ENCODE measurements at places on chromosomes 12 and 14.

- no peak for DNase-seq
Measured at GRCh38 chr12:12877781-12878455, 13.4 kb upstream of the GPRC5A start.

DNA sequence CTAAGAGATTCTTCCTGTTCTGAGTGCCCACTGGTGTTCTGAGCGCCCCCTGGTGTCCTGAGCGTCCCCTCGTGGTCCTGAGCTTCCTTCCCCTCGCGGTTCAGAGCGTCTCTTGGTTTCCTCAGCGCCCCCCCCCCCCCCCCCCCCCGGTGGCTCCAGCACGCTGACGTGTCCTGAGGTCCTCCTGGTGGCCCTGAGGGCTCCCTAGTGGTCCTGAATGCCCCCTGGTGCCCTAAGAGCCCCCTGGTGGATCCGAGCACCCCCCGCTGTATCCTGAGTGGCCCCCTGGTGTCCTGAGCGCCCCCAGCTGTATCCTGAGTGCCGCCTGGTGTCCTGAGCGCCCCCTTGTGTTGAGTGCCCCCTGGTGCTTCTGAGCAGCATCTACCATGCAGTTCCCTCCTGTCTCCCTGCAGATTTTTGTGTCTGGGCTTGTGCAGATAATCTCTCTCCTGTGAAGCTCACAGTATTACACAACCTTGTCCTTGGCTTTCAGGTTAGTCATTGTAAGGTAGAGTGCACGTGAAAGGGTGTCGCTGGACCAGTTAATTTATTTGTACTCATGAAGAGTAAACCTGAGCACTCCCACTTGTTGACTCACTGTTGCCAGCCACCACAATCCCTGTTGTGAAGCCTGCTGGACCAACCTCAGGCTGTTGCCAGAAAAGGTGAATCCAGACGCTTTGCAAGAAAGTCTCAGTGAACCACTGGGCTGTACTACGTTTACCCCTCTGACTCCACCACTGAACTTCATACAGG is 1168.4 kb downstream of the TMEM121 start:
- peak; percentile 6 for DNase-seq

GRCh38 chr12:75613981-75614380 is 102.6 kb upstream of the KRR1 start:
- DNase-seq = no peak

GRCh38 chr12:124385219-124385969 is 90.5 kb downstream of the RFLNA start:
- DNase-seq = no peak

- no peak for DNase-seq
Measured at GRCh38 chr12:15543347-15543746, 221.0 kb downstream of the PTPRO start.

- no peak for DNase-seq
Measured at GRCh38 chr12:131836193-131836592, 8.0 kb downstream of the MMP17 start.

DNA sequence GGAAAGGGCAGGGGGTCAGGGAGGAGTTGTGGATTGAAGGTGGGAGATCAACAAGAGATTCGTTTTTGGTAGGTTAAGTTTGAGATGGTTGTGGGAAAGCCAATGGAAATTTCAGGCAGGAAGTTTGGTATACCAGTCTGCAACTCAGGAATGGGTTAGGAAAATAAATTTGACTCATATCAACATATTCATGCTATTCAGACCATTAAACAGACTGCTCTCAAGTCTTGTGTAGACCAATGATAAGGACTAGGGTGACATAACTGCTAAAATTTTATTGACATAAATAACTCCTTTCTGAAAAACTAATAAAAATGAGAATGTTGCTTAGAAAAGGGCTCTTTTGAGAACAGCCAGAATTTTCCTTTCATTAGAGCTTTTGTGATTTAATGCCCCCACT is 60.0 kb downstream of the PLEKHA5 start:
- no peak for DNase-seq

DNA sequence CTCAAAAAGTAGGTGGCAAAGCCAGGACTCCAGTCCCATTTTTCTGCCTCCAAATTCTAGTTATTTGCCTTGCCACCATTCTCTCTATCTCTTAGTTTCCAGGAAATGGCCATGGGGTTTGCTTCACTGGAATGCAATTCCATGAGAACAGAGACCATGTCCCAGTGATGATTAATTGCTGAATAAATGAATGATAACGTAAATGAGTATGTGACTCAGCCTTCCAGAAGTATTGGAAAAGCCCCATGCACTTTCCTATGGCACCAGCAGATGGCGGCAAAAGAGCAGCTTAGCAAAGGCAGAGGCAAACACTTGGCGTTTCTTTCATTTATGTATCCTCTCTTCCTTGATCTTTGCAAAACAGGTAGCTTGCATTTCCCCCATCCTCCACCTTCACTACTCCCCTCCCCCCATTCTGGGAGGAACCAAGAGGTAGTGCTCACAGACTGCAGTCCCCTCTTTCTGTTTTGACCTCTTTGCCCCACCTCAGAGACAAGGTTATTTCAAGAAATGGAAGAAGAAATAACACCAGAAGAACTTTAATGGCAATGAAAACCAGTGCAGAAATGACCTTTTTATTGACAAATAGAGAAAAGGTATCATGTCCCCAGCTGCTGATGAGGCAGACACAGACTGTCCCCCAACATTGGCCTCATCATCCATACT is 21.3 kb downstream of the TBX3 start:
- DNase-seq = peak; percentile 30

DNA sequence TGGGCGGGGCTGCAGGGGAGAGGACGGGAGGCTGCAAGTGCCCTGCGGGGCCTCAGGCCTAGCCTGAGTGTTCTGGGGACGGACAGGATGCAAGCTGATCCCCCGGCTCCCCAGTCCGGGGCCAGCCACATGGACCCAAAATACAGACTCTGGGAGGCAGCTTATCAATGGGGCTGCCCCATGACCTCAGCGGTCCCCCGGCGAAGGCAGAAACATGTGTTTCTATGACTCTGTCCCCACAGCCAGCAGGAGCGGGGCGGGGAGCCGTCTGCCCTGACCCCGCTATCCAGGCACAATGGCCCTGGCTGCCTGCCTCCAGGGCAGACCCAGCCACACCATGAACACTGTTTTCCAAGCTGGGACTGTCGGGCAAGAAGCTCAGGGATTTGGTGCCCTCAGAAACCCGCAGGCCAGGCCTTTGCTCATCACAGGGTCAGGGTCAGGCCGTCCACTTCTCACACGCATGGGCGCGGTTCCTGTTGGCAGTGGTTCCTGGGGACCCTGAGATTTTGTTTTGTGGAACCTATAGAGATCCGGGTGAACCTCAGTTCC is 75.0 kb downstream of the RFLNA start:
- no peak for DNase-seq

DNA sequence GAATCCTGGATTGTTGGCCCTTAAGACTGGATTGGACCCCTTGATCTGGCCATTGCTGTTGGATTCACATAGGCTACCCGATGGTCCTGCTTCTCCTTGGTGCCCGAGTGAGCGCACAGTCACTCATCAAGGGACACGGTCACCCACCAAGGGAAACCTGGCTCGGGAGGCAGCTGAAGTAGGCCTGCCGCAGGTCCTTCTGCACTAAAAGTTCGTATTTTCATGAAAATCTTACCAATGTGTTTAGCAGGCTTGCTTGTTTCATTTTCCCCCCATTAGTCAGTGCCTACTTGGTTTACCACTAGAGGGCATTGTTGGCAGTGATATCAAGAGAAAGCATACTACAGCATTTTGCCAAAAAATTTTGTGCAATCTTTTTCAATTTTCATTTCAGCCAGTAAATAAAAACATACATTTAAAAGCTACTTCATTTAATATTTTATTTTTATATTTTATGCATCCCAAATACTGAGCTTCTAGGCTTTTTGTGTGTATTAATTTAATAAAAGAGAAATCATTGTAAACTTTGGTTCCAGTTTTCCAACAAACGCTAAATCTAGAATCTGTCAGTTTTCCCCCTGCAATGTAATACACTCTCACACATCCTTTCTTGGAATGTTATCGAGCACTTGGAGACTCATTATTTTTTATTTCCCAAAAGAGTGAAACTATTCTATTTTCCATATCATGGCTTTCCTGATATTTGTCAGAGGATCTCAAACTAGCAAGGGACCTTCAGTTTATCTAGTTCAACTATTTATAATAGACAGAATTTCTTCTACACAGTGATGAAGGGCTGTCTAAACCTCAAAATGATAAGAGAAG is 116.7 kb downstream of the LMNTD1 start:
- no peak for DNase-seq

DNA sequence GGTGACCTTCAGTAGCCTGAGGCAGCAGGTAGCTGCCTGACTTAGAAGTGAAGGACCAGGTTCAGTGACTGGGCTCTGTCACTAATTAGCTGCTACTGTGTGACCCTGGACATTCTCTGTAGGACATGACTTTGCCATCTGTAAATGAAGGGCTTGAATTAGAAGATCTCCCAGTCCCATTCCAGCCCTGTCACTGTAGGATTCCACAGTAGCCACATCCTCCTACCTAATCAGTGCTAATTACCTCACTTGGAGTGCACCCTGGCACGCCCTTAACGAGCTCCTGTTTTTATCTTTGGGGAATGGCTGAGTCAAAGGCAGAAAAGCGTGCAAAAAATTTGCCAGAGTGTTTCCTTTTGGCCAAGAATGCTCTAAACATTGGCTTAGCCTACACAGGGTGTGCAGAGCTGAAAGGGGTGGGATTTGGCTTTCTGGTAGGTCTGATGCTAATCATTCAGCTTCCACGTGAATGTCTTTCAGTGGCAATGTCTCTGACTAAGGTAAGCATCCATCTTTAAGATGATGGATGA is 6.8 kb downstream of the NTF3 start:
- no peak for DNase-seq

GRCh38 chr12:50104417-50105366 is 884 bp downstream of the GPD1 start:
- DNase-seq = no peak

DNA sequence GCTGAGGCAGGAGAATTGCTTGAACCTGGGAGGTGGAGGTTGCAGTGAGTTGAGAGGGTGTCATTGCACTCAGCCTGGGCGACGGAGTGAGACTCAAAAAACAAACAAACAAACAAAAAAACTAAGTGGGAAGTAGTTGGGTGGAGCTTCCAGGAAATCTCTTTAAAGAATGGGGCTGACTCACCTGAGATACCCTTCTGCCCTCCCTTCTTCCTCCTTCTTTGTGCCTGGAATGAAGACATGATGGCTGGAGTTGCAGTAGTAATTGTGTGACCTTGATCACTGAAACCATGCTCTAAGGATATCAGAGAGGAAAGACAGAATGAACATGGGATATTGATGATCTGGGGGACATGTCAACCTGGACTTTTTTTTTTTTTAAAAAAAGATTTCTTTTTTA is 87.6 kb upstream of the MED13L start:
- DNase-seq = no peak

DNA sequence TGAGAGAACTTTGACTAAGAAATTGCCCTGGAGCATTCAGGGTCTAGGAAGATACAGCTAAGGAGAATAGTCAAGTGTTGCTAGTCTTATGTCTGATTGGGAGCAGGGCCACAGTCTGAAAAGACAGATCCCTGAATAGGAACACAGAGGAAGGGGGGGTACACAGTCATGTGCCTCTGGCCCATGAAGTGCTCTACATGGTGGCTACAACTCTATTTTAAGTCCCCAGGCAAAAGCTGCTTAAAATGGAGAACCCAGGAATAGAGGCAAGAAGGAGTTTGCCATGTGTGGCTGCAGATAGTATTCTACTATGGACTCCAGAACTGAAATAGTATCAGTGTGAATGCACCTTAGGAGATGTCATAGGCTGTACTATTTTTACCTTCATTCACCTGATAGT is 118.0 kb upstream of the NPAS3 start:
- no peak for DNase-seq

GRCh38 chr14:94158239-94158883 is 15.8 kb upstream of the PPP4R4 start:
- DNase-seq = no peak

DNA sequence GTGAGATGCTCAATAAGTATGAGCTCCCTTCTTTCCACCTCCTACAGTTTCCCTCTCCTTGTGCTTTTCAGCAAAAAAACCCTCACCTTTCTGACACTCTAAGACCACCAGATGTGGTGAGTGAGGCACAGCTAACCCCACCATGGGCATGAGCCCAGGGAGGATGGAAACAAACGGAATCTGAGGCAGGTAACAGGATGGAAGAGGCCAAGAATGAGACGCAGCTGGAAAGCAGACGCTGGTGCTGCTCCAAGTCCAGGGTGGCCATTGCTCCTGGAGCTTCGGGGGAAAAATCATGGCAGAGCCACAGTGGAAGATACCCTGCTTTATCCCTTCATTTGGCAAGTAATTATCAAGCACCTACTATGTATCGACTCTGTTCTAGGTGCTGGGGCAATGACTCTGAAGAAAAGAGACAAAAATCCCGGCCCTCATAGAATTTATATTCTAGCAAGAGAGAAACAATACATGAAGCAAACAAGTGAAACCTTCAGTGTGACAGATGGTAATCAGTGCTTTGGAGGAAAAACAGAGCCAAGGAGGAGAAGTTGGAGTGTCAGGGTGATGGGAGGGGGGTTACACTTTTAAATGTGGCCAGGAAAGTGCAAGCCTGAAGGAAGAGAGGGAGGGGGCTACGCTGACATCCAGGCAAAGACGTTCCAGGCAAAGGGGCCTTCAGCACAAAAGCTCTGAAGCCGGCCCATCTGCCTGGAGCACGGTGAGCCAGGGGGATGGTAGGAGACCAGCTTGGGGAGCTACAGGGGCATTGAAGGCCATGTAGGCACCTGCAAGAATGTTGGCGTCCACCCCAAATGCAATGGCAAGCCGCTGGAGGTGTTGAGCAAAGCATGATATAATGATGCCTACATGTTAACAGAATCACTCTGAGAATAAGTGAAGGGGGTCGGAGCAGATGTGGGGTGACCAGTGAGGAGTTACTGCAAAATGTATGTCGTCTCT is 154.2 kb downstream of the DPF3 start:
- no peak for DNase-seq

GRCh38 chr12:110531741-110532333 is 29.7 kb downstream of the RAD9B start:
- no peak for DNase-seq

- DNase-seq = no peak
Measured at GRCh38 chr14:25929881-25930615, 667.8 kb downstream of the NOVA1 start.

DNA sequence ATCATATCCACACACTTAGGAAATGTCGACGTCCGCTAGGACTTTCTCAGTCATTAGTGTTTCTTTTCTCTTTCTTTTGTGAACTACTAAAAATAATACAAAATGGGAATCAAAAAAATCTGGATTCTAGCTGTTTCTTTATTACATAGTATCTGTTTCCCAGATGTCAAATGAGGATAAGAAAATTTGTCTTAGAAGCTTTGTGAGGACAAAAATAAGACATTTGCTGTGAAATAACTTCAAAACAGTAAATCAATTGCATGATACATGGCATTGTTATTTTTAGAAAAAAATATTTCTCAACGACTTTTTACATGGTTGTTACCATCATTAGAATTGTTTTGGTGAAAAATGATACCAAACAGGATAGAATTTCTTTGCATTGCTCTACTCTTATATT is 71.4 kb upstream of the IFNG-AS1 start:
- no peak for DNase-seq

DNA sequence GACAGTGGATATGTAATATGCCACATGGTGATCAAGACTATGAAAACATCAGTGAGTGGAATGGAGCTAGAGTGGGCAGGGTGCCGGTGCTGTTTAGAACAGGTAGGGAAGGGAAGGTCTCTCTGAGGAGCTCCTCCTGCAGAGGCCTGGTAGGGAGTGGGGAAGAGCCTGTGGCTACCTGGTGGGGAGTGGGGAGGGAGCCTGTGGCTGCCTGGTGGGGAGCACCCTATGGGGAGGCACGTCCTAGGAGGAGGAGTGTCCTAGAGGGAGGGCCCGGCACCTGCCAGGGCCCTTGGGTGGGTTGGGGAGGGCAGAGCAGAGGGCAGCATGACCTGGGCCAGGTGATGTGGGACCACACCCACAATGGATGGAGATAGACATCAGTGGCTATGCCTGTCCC is 122.6 kb downstream of the ADGRD1 start:
- DNase-seq = no peak

Measured in activated CD4-positive, CD25-positive, alpha-beta regulatory T cell treated with anti-CD3 and anti-CD28 coated beads, Interleukin-2, amount 50 U/mL, for 16 hours (primary cell).